ENCODE measurements at places on chromosomes 1 and 21. TPM values are rescaled to one million over a fixed set of nuclear protein-coding genes. Genes with fewer than 3 reads are reported as not detected.

Gene HSF2BP
- 4.2 TPM for total RNA-seq

Gene BGLAP
- not detected for total RNA-seq

Gene CA6
- not detected for total RNA-seq

Gene MYBPH
- total RNA-seq: not detected

Gene KLF17
- 0.17 TPM for total RNA-seq

Gene NPHS2
- not detected for total RNA-seq

Measured in mammary epithelial cell (primary cell).